ENCODE measurements at places on chromosomes 2 and 18. TPM values are rescaled to one million over a fixed set of nuclear protein-coding genes. Genes with fewer than 3 reads are reported as not detected.

DNA sequence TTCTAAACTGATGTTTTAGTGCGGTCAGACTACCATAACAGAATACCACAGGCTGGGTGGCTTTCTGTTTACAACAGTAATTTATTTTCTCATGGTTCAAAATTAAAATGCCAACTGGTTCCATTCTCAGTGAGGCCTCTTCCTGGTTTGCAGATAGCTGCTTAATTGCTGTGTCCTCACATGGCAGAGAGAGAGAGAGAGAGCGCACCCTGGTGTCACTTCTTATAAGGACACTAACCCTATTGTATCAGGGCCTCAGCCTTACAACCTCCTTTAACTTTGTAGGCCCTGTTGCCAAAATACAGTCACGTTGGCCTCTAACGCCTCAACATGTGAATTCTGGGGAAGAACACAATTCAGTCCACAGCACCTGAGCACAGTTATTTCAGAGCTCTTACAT, 37.5 kb upstream of the ZNF385B start:
- DNase-seq: peak; percentile 38

- DNase-seq: no peak
Measured at GRCh38 chr2:112141626-112142007, 3.4 kb downstream of the FBLN7 start.

GRCh38 chr2:159998961-159999360, 63.5 kb downstream of the PLA2R1 start:
- DNase-seq: no peak

GRCh38 chr18:45879681-45880655, 54.5 kb downstream of the SIGLEC15 start:
- DNase-seq: peak; percentile 36

DNA sequence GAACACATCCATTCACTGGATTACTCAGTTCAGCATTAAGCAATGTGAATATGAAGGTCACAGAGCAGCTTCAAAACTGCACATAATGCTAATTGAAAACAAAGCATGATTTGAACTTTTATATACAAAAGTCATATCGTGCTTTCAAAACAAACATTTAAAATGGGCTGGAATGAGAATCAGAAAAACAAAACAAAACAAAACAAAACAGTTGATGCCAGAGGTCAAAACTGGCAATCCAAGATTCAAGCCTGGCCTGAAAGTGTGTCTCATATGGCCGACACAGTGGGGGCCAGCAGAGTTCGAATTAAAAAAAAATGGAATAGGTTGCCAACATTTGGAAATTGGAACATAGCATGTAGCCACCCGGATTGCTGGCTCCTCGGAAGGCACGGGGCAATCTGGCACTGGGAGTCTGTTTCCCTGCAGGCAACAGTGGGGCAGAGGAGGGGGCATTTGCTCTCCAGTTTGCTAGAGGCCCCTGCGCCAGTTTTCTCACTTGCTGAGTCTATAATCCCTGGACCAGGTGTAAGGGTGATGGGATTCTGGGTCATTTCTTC, 294.4 kb downstream of the ZNF521 start:
- DNase-seq: no peak

GRCh38 chr2:239824866-239825704, 200.1 kb downstream of the NDUFA10 start:
- no peak for DNase-seq

GRCh38 chr2:102619414-102620319, at the start of gene SLC9A2:
Gene SLC9A2, plus strand, starts transcription at chr2:102619553. Its CDS starts 296 bp downstream, at chr2:102619849.
- DNase-seq: peak; percentile 56

The LRP2 gene
- total RNA-seq: 260 TPM

The RBKS gene
- 7.1 TPM for total RNA-seq

Data from Caco-2 (cell line).